CD4-positive, alpha-beta T cell (primary cell): ENCODE measurements at places on chromosomes 7 and 10.

GRCh38 chr10:130983749-130984148 is 327.8 kb downstream of the TCERG1L start:
- no peak for DNase-seq

- DNase-seq = no peak
Measured at GRCh38 chr10:29317027-29317420, 28.2 kb downstream of the LYZL1 start.

GRCh38 chr10:128660726-128661125 is 534.5 kb upstream of the MKI67 start:
- no peak for DNase-seq

- no peak for DNase-seq
Measured at GRCh38 chr7:1323178-1324027, 90.7 kb downstream of the UNCX start.

GRCh38 chr10:85604884-85605283 is 761.7 kb downstream of the GRID1 start:
- DNase-seq = no peak

DNA sequence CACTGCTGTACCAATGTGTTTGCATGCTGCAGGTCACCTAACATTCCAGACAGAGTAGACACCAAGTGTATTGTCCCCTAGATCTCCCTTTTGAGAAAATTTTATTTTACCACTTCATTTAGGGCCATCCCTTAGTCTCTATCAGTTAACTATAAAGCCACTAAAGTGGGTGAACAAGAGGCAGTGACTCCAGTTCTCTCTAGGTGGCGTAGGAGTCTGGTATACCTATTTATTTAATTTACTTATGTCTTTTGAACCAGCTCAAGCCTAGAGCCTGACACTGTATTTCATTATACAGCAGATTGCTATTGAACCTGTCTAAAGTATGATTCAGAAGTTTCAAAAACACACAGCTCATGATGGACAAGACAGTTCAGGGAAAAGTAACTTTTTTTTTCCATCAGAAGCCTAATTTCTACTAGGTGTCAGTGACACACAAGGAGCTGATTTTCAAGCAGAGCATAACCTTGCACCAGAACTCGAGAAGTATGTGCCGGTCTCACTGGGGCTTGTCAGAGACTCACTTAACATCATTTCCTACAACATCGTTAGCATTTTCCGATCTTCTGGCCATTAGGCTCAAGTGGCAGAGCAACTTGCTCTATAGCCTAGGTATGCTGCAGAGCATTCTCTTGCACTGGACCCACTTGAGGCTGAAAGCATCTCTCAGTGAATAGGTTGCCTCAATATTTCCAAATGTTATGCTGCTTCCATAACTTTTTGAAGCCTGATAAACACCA is 175.4 kb downstream of the CDC14C start:
- no peak for DNase-seq

DNA sequence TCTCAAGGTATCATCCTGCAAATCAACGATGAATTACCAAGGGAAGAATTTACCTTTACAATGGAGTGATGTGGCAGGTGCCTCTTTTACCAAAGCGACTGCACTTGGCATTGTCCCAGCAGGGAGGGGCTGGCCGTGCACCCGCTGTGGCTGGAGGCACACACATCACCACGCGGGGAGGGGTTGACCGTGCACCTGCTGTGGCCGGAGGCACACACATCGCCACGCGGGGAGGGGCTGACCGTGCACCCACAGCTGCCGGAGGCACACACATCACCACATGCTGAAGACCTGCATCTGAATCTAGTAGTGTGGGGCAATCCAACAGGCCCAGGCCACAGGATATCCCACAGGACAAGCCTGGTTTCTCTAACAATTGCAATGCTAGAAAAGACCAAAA is 493.5 kb downstream of the DNAJB6 start:
- no peak for DNase-seq

DNA sequence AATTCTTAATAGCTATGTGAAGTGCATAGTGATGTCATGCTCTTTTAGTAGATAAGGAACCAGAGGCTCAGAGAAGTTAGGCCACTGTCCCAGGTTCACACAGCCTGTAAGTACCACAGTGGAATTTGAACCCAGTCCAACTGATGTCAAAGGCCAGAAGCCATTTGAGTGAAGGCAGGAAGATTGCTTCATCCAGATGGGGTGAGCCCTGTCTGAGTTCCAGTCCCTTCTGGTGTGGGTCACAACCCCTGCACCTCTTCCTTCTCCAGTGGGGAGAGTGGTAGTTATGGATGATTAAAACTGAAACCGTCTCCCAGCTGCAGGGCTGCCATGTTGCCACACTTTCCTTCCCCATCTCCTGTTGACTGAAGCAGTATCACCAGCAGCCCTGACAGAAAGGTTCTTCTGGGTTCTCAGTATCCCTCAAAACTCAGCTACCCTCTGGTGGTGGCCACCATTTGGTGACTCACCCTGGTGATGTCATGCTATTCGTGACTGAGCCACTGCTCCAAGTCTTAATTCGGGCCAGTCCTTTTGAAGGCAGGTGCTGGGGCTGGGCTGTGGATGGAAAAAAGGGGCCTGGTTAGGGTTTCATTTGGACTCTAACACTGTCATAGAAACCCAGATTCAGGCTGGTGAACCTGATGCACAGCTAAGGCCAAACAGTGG is 1.5 kb upstream of the C10orf95 start:
- DNase-seq = no peak

GRCh38 chr7:17502213-17503060 is 204.0 kb downstream of the AHR start:
- DNase-seq = no peak

- DNase-seq = no peak
Measured at GRCh38 chr10:30736685-30737232, 107.2 kb upstream of the LYZL2 start.

DNA sequence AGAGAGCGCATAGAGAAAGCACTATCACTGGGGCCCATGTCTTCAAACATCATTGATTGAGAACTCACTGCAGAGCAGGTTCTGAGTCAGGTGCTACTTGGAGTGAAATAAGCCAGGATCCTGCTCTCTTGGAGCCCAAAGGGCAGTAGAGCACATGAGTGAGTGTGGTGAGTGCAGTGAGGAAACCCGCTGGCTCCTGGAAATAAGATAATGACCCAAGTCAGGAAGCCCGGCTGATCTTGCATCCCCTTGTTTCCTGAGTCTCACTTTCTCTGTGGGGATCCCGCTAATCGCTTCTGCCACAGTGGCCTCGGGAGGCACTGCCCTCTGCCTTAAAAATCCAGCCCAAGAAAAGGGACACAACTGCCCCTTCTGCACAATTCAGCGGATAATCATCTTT is 7.1 kb upstream of the FAM107B start:
- no peak for DNase-seq

DNA sequence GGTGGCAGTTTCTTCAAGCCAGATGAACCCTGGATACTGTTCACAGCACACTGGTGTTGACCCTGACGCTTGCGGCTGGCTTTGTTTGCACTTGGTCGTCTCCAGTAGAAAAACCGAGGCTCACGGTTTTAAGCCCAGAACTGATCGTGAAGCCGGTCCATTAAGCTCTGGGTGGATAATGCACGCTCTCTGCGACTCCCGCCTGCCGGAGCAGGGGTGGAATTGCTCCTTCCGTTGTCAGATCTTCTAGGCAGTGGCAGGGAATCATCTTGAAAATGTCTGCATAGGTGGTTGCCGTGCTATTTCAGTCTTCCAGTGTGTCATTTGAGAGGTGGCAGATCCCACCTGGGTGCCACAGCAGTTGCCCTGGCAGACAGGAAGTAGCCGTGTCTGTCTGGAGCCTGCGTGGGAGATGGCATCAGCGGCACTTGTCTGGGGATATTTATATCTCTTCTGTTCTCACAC is 35.9 kb upstream of the AP5Z1 start:
- DNase-seq = peak; percentile 40

DNA sequence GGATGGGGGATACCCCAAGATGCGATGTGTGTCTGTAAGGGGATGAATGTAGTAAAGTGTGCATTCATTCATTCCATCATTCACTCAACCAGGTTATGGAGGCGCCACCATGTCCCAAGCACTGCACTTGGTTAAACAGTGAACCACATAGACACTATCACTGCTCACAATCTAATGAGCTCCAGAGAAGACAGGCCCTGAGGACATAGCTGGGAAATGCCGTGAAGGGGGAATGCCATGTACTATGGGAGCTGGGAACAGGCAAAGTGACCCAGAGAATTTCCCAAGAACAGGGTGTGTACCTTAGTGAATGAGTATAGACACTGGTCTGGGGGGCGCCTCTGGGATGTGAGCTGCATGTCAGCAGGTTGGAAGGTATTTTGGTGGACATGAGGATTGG is 44.5 kb upstream of the LBX1 start:
- DNase-seq = no peak

- DNase-seq = no peak
Measured at GRCh38 chr7:22633286-22633953, 93.6 kb upstream of the IL6 start.

DNA sequence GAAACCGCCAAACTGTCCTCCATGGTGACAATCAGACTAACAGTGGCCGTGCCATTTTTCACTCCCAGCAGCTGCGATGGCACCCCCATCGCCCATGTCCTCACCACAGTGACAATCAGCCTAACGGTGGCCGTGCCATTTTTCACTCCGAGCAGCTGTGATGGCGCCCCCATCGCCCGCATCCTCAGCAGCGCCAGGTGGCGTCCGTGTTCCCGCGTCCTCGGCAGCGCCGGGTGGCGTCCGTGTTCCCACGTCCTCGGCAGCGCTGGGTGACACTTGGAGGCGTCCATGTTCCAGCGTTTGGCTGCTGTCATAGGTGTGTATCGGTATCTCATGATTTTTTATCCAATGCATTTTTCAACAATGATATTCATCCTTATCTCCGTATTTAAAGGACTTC is 267.3 kb downstream of the PTPRN2 start:
- DNase-seq = no peak

- no peak for DNase-seq
Measured at GRCh38 chr10:92790440-92790839, 57.9 kb upstream of the EXOC6 start.

DNA sequence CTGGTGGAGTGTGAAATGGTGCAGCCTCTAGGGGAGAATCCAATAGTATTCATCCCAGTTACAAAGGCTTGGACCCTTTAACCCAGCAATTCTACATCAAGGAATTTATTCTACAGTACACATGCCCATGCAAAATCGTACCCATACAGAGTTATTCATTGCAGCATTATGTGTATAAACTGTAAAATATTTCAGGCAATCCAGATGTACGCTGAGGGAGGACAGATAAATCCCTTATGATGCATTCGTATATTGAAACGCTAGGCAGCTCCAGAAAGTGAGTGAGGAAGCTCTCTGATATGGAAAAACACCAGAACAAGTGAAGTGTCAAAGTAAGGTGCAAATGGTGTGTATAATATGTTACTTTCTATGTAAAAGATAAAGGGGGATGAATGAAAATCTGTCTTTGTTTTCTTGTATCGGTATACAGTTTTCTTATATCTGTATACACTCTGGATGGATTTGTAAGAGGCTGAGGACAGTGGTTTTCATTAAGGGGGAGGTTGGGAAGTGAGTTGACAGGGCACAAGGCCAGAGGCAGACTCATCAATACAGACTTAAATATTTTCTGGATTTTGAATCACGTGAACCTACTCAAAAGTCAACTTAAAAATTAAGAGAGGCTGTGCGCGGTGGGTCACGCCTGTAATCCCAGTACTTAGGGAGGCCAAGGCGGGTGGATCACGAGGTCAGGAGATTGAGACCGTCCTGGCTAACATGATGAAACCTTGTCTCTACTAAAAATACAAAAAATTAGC is 17.1 kb downstream of the VWA2 start:
- DNase-seq = no peak

DNA sequence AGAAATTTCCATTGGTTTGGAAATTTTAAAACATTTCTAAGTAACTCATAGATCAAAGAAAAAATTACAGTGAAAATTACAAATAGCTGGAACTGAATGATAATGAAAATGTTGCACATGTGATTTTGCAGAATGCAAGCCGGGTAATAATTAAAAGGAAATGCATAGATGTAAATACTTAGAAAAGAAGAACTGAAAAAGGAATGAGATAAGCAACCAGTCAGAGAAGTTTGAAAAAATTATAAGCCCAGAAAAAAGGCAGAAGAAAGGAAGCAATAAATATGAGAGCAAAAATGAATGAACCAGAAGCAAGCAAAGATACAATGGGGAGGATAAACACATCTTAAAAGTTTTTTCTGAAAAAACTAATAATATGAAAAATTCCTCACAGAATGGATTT is 3.2 kb upstream of the TMEM273 start:
- no peak for DNase-seq

GRCh38 chr10:2984682-2985081 is 82.7 kb upstream of the PFKP start:
- DNase-seq = no peak

DNA sequence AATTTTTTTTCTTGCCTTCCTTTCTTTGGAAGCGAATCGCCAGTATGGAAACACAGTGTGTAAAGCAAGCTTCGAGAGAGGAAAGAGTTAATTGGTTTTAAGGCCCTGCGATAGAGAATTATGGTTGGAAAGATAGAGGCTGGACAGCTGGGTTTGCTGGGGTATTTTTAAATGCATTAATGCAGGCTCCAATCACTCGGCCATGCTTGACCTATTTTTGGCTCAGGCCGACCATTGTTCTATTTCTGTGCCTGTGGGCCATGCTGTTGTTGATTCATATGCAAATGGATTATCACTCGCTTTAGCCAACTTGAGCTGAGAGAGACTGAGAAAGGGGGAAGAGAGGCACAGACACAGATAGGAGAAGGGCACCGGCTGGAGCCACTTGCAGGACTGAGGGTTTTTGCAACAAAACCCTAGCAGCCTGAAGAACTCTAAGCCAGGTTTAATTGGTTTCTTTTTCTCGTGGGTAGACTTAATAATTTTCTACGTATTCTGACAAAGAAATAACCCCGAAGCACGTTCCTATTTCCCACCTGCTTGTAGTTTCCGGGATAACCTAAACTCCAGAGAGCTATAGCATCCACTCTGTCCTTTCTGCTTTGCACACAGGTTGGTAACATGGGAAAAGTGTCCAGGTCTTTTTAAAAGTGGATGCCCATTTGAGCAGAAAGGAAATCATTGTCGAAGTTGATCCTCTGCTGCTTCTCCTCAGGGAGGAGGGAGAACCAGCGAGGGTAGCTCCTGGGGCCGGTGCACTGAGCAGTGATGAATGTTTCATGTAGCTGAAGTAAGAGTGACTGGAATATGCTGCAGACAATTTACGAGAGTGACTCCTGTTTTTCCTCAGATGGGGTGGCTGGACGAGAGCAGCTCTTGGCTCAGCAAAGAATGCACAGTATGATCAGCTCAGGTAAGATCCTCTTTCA is at the start of gene HDAC9:
Gene HDAC9, plus strand, starts transcription at position 338 of the 929 bp plus-strand sequence. Its CDS starts 554 bp downstream, at position 892.
- DNase-seq = no peak

DNA sequence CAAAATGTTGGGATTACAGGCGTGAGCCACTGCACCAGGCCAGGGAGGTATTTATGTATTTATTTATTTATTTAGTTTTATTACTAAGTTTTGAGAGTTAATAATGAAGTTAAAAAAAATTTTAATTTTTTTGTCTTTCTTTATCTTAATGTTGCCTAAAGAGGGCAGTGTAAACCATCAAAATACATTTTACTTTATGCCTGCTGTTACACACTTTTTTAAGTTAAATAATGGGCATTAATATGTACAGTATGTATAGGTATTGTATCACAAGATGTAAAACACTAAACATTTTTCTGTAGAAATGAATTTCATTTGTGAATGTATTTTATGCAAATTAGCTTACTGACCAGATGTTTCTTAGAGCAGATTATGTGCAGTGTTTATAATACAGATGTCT is 129.4 kb downstream of the AASS start:
- no peak for DNase-seq

- no peak for DNase-seq
Measured at GRCh38 chr10:72567889-72568640, 57.8 kb downstream of the MICU1 start.
